ENCODE measurements at places on chromosomes 5 and 9.

GRCh38 chr9:126240835-126241234, 85.8 kb upstream of the MVB12B start:
- no peak for DNase-seq

- DNase-seq, result no peak
These were observed 6.0 kb upstream of the PIP5K1B start for GRCh38 chr9:68698943-68699509.

GRCh38 chr5:164466033-164466432, 960.6 kb downstream of the MAT2B start:
- DNase-seq, result no peak

DNA sequence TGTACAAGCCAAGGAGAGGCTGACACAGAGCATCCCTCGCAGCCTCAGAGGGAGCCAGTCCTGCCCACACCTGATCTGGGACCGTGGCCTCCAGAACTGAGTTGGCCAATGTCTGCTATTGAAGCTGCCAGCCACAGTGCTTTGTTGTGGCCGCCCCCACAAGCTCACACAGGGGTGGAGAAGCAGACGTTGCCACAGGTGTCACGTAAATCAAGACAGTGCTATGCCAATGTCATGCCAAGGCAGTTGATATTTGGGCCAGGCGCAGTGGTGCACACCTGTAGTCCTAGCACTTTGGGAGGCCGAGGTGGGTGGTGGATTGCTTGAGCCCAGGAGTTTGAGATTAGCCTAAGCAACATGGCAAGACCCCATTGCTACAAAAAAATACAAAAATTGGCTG, 17.3 kb upstream of the TERT start:
- no peak for DNase-seq

DNA sequence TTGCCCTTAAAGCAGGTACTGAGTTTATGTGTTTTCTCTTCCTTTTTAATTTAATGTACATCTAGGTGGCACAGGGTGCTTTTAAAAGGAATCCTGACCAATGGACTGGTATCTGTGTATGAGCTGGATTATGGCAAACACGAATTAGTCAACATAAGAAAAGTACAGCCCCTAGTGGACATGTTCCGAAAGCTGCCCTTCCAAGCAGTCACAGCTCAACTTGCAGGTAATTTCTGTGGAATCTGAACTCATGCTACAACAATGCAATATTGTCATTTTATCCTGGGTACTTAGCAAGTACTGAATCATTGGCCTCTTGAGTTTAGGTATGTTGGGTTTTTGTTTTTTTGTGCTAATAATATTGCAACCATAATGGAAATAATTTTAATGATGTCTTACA, 14.4 kb upstream of the TMOD1 start:
- DNase-seq, result no peak

DNA sequence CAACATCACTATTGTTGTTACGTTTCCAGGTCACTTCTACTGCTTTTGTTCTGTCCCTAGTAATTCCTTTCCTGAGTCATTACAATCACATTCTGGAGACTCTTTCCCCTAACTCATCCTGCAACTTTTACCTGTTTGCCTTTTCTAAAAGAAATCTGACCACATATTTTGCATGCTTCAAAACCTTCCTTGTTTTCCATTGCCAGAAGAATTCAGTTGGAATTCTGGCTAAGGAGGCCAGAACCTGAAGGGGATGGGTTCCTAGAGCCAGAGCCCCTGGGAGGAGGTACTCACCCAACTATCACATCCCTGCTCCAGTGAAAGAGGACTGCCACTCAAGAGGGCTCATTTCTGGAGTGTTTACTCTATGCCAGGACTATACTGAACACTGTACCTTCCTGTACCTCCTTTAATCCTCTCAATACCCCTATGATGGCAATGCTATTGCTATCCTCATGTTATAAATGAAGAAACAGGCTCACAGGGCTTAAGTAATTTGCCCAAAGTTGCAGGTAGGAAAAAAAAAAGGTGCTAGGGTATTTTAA, 42.8 kb upstream of the MAST4 start:
- no peak for DNase-seq

DNA sequence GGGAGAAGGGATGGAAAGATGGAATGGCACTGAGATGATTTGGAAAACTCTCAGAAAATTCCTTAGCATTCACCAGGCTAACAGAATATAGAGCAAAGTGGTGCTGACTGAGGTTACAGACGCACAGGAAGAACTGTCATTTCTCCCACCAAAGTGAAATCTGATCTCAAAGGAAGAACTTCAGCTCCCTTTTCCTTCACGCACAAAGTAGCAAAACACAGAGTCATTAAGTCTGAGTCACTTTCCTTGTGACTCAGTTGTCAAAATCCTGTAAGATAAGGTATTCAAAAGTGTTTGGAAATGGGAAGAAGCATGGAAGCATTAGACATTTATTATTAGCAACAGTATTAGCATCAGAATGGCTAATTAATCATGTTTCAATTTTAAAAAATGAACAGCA, 11.7 kb downstream of the MPDZ start:
- DNase-seq, result no peak

GRCh38 chr9:3906437-3907213, 380.8 kb upstream of the RFX3 start:
- no peak for DNase-seq

GRCh38 chr9:35338561-35339274, 151.2 kb upstream of the RUSC2 start:
- no peak for DNase-seq

- no peak for DNase-seq
These were observed 114.4 kb downstream of the UBE2R2 start for GRCh38 chr9:33931326-33931725.

DNA sequence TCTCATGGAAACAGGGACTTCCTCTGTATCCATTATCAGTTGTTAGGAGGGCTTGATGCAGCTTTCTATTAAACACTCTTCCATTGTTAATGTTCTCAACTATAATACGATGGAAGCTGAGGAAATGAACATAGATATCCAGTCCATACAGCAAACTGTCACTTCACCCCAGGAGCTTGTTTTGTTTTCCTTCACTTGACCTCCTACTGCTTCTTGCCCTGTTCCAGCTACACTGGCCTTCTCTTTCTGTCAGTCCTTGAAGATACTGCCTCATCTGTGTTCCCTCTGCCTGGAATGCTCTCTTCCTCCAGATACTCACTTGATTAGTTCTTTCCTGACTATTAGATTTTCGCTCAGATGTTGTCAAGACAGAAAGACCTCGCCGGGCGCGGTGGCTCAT, 17.1 kb downstream of the CTNNA1 start:
- DNase-seq, result no peak

- DNase-seq, result no peak
These were observed 44.0 kb downstream of the TNPO1 start for GRCh38 chr5:72860499-72860898.

- DNase-seq, result no peak
These were observed 254.8 kb upstream of the PDE4D start for GRCh38 chr5:60148366-60148765.

DNA sequence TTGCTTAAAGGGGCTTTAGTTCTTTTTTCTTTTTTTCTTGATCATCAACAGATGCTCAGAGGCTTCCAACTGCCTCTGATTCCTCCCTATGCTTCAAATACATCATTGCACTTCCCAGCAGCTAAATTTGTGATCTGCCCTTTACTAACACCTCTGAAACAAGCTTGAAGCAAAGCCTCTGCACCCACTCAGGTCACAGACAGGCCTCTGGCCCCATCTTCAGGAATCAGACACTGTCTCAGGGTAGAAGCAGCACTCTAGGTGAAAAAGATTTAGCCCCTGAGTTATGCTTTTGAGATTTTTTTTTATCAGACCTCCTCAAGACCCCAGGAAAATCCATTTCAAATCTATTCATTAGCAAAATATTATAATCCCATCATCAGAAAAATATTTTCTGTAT, 91.5 kb downstream of the MAMDC2 start:
- no peak for DNase-seq

GRCh38 chr5:158522776-158523175, 576.9 kb downstream of the EBF1 start:
- no peak for DNase-seq

- DNase-seq, result no peak
These were observed 40.0 kb downstream of the NACC2 start for GRCh38 chr9:136054798-136055714.

DNA sequence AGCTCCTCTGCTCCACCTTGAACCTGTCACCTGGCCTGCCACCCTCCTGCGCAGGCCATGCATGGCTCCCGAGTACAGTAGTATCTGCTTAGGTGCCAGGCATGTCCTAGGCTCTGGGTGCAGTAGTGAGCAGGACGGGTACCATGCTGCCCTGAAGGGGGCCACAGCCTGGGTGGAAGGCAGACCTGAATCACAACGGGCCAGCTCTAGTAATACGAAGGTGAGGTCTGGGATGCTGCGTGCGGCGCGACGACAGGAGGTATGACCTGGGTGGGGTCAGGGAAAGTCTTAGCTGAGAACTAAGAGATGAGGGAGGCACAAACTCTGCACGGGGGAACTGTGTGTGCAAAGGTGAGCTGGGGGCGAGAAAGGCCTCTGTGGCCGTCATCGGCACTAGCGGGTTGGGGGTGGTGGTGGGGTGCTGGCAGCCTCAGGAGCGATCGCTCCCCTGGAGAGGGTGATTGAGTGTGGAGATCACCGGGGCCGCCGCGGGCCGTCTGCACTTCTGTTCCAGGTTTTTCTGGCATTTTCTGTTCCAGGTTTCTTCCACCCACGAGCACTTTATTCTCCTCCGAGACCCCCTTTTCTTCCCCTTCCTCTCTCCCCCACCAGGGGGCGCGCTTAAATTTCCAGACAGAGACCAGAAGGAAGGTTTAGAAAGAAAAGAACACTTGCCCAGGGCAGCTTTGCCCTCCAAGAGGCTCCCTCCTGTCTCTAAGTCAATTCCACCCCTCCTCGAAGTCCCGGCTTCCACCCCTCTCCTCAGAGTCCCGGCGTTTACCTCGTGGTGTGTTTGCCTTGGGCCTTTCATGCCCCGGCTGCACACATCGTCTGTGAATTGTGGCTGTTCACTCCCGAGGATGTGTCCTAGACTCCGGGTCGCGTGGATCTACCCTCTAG, 15.1 kb downstream of the PDLIM4 start:
- peak; percentile 57 for DNase-seq

DNA sequence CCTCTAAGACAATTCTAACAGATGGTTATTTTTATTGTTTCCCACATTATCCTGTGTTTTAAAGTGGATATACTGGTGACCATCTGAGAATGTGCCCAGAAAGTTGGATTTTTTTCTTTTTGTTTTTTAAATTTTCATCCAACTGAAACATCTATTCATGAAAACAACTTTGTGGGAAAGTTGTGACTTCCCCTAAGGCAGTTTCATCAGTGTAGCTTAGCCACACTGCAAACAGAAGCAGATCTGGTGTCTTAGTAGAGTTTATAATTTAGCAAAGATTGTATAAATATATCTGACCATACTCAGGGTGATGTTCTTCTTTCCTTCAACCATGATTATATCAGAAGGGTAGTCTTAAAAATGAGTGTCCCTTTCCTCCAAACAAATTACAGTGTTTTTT, 1241.3 kb downstream of the MAT2B start:
- DNase-seq, result no peak

GRCh38 chr5:150780816-150781221, 2.3 kb downstream of the SMIM3 start:
- DNase-seq, result no peak

GRCh38 chr9:78033870-78034269, 2.3 kb upstream of the GNAQ start:
- no peak for DNase-seq

DNA sequence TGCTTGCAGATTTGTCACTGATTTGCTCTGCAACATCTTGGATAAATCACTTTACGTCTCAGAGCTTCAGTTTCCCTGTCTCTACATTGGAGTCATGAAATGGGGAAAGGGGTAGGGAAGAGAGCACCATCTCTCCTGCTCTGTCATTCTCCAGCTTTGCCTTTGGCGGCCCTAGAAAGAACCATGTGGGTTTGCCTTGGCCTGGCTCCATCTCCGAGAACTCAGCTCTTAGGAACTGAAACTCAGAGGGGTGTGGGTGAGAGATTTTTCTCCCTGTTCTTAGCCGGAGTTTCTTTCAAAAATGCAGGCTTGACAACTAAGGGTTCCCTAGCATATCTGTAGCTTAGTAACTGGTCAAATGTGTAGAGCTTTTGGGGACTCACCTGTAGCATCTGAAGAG, 123.5 kb downstream of the SMARCA2 start:
- DNase-seq, result no peak

- no peak for DNase-seq
These were observed 93.2 kb upstream of the ACTBL2 start for GRCh38 chr5:57575839-57576238.

GRCh38 chr5:151155775-151156506, 1.6 kb downstream of the ANXA6 start:
- DNase-seq, result no peak

GRCh38 chr5:85000671-85001070, 616.0 kb upstream of the EDIL3 start:
- no peak for DNase-seq

DNA sequence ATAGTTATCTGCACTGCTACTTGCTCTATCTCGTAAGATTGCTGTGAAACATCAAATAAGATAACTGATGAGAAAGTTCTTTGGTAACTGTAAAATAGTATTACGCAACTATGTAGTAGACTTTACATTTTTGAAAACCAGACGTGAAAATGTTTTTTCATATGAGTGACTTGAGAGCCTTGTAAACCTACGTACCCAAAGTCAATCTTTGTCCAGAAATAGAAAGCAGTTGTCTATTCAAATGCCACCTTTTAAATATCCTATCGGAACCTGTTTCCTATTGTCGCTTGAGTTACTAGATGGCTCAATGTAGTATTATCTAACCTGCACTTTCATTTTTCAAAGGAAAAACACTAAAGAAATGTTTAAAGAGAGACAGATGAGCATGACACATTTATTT, 1.6 kb downstream of the FNIP1 start:
- no peak for DNase-seq

- DNase-seq, result no peak
These were observed 380.5 kb downstream of the RAB3C start for GRCh38 chr5:58963361-58963760.

DNA sequence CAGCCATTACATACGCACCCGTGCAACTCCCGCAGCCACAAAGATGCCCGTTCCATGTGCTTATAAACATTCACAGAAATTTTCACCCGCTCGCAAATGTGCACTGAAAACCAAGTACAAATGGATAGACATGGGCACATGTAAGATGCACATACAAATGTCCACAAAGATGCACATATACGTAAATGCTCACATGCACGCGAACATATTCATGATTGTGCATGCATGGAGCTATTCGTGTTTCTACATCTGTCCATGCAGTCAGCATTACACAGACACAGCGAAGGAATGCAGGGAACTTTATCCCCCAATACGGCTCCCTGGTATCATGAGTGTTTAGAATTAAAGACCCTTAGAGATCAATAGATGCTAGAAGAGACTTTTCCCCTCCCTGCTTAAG, 58.4 kb downstream of the C9orf50 start:
- no peak for DNase-seq

Data from C1 segment of cervical spinal cord (tissue), 14 donors.